CD4-positive, alpha-beta T cell treated with Interleukin-10 for 1 hour (primary cell): ENCODE measurements at places on chromosomes 13 and 19.

DNA sequence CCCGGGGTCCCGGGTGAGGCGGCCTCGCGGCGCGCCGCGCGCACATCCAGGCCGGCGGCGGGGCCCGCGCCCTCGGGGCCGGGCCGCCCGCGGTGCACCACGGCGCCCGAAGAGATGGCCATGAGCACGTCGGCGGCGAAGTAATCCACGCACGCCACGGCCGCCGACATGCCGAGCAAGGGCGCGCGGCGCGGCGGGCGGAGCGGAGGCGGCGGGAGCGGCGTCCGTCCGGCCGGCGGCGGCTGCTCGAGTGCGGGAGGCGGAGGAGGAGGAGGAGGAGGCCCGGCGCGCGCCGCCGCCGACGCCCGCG lies at the start of gene KLF16:
TSS of gene KLF16 (minus strand) at position 252 of the 310 bp plus-strand sequence. CDS start at position 170, 82 bp downstream.
- no peak for DNase-seq

DNA sequence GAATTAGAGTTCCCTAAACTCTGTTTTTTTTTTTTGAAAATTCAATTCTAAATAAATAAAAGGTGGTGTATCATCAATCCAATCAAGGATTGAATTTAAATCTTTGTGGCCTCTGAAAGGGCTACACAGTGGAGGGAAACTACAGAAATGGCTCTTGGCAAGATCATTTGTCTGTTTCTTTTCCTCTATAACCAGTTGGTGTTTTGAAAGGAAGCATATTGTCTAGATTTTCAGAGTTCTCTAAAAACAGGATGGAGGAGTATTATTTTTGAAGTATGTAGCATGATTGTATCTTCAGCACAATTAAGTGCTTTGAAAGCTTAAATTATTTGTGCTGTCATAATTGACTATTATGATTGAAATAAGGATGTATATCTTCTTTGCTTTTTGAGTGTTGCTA lies 29.8 kb downstream of the WASF3 start:
- no peak for DNase-seq

DNA sequence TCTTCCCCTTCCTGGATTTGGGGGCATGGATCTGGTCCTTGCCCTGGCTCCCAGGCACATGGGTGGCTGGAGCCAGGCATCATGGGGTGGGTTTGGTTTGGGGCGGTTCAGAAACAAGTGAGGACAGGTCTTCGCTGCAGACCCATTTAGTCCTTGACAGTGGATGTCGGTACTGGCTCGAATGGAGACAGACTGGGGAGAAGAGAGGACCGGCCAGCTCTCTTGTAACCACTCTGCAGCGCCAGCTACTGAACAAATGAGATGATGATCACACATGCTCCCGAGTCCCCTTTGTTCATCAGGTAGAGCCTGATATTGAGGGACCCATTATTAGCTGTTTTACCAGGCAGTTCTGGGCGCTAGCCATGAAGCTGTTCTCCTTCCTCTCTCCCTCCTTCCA lies 64.5 kb downstream of the CHST8 start:
- DNase-seq: no peak

GRCh38 chr13:107020393-107020792 lies 452.5 kb upstream of the ARGLU1 start:
- DNase-seq: no peak

DNA sequence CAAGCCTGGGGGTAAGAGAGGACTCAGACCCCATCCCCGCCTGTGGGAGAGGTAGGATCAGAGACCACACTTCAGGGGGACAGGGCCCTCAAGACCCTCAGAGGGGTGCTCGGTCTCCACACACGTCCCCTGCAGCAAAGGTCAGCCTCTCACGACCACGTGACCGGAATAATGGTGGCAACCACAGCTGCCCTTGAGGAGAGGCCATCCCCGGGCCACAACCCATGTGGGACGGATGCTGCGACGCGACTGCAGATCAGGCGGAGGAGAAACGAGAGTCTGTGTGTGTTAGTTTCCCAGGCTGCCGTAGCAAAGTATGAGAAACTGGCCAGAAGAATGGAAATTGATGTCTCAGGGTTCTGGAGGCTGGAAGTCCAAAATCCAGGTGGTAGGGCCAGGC lies 8.9 kb downstream of the MED25 start:
- no peak for DNase-seq

DNA sequence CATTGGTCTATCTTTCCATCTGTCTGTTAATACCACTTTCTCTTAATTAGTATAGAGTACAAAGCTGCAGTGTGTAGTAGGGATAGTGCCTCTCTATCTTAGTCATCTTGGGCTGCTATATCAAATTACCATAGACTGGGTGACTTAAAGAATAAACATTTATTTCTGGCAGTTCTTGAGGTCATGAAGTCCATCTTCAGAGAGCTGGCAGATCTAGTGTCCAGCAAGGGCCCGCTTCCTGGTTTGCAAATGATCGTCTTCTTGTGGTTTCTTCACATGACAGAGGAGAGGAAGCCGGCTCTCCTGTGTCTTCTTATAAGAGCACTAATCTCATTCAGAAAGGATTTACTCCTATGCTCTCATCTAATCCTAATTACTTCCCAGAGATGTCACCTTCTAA lies 6.1 kb downstream of the ZNF700 start:
- no peak for DNase-seq

DNA sequence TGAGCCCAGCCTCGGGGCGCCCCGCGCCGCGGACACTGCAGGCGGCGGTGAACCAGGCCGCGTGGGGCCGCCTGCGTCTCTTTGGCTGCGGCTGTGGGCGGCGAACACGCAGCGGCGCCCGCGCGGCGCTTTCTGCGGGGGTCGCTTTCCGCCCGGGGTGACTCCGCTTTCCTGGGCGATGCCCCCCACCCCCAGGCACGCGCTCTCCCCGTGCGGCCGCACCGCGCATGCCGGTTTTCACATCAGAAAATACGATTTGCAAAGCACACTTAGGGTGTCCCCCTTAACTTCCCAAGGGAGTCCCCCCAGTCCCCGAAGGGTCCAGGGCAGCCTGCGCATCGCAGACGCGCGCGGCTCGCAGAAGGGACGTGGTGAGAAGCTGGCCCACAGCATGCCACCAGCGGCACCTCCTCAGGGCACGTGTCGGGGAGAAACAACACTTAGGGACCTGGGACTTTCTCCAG lies 5.3 kb downstream of the F7 start:
- DNase-seq: no peak

DNA sequence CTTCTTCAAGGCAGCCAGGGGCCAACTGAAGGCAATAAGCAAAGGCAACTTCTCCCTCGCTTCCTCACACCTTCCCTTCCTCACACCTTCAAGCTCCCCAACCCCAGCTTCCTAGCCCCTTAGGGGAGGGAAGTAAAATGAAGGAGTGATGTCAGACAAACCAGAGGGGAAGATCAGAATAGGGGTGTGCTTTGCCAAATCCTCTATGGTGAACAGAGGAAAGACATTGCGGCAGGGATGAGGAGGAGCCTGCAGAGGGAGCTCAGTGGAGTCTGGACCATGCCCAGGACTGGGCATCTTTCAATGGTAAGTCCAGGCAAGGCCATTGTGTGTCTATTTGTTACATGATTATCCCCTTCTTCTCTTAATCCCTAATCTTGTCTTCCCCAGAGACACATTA lies 164.0 kb downstream of the TSHZ3 start:
- DNase-seq: no peak

DNA sequence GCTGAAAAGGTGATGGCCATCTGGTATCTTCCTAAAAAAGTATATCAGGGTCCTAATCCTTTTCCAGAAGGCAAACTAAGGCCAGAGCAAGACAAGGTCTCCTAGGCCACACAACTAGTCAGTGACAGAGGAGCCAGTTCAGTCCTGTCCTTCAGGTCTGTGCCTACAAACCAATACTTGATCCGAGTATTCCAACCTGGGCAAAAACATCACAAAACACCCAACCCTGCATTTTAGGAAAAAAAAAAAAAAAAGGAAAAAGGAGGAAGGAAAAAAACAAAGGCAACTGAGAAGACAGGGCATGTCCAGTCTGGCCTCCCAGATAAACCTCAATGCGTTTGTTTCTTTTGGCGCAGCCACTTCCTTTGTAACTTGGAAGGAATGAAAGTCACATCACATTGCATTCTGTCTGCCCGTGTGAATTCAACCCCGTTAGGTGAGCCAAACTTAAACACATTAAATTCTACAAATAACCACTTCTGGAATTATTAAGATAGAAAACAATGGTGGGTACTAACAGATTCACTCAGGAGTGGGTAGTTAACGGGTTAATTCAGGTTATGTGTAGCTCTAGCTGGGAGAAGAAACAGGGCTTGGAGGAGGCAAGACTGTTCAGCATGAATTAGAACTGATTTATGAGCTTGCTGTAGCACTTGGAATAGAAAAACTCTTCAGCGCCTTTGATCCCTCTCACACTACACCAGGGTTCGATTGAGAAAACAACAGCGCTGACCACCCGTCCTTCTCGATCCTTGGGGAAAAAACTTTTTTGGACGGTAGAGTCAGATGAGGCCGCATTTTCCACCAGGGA lies 43.0 kb upstream of the HNRNPA1L2 start:
- DNase-seq: no peak

- DNase-seq: no peak
Observed at GRCh38 chr19:39915101-39915847, 19.2 kb downstream of the FCGBP start.

GRCh38 chr13:42485272-42485671 lies 88.7 kb upstream of the TNFSF11 start:
- no peak for DNase-seq
